ENCODE measurements at places on chromosomes 11 and 22.

- no peak for DNase-seq
Measured at GRCh38 chr11:87398931-87399330, 361.2 kb downstream of the TMEM135 start.

DNA sequence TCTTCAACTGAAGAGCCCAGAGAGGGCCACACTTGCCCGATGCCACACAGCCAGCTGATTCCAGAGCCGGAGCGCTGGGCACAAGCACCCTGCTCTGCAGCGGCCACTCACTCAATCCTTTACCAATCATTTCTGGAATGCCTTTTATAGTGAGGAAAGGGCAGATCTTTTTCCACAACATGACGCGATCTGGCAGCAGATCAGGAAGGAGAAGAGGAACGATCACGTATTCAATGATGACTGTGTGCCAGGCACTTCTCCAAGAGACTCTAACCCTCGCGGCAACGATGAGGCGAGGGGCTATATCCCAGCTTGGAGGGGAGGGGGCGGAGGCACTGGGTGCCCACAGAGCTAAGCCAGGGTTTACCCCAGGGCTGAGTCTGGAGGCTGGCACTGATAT, 56.3 kb upstream of the TCF20 start:
- DNase-seq: no peak

DNA sequence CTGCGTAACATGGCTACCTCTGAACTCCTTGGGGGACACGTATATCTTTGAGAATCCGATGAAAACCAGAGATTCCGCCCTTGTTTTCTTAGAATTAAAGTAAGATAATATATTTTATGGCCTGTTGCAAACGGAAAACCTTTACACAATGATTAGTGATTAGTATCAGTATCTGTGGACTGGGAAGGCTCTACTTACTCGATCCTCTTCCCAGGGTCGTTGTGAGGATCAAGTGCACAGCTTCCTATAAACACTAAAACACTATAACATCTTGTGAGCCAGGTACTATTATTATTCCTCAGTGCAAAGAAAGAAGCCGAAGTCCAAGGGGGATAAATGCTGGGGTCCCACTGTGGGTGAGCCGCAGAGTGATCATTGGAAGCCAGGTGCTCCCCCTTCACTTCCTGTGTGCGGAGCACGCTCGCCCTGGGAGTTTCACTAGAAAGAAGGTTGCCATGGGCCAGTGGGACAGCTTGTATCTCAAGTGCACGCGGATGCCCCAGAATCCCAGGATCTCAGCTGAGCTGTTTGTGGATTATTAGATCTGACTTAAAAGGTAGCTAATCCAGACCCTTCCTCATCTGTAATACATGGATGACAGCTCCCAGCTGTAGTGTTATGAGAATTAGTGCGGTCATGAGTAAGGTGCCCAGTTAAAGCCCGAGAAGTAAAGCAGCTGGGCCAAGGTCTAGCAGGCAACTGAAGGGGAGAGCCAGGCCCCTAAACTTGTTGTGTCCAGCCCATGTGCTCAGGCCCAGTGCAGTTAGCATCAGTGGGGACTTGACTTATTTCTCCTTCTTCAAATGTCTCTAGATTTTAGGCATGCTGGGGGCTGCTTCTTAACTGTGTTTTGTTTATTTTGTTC, 839 bp downstream of the CBY1 start:
- DNase-seq: no peak

DNA sequence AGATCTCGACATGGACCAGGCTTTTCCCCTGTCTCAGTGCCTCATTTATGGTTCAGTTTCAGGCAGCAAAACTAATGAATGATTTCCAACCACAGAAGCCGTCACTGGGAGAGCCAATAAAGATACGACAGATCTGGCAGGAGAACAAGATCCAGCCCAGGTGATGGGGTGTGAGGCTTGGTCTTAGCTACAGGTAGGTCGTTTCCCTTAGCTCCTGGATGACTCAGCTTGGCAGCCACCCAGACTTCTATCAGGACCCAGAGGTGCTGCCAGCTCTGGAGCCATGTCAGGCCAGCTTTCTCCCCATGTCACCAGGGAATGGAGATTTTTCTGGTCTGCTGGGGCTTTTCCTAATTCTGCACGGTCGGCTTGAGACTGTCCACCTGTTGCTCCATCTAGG, 36.3 kb upstream of the APOBEC3A start:
- DNase-seq: no peak

- DNase-seq: peak; percentile 44
Measured at GRCh38 chr11:82864268-82864667, 36.0 kb downstream of the PRCP start.

GRCh38 chr22:41828516-41828915, 4.4 kb upstream of the SREBF2 start:
- DNase-seq: no peak

GRCh38 chr11:64138398-64138797, 27.5 kb downstream of the MACROD1 start:
- no peak for DNase-seq

DNA sequence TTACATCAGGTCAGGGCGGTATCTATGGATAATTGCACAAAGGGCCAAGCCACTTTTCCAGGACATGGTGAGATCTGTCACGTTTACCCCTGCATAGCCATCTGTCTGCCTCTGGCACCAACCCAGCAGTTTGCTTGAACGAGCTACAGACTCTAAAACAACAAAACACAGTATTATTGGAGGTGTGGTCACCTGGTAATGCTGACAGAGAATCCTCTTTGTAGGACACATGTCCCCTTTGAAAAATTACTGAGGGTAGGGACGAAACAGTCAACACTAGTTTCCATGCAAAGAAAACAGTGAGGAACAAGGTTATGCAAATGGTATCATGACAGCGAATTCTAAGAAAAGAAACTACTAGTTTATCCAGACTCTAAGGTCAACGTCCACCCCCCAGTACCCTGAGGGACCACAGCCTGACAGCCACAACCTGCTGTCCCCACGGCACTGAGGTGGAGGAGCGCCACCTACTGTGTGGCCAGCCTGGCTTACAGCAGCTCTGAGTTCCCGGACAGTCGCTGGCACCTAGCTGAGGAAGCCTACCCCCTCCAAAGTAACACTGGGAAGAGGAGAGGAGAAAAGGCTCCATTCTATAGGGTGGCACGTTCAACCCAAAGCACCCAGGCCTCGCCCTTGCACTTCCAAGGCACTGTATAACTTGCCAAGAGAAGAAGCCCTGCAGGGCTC, 117.4 kb upstream of the BID start:
- no peak for DNase-seq

GRCh38 chr11:118924591-118925585, 838 bp downstream of the BCL9L start:
- DNase-seq: no peak

DNA sequence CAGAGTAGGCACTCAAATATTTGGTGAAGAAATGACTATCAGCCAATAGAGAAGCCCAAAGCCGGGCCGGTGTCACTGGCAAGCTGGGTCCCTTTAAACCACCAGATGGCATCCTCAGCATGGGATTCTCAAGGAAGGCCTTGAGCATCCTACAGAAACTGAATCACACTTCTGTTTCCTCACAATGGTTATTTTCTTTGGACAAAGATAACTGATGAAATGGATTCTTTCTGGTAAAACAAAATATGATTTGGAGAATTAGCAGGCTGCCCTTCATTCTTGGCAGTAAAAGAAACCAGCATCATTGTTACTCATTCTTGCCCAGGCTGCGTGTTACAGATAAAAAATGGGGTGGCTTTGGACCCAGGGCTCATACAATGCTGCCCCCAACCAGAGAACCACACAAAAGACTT, 30.3 kb upstream of the ASPHD2 start:
- peak; percentile 32 for DNase-seq

GRCh38 chr11:9738116-9738515, 74.2 kb downstream of the SWAP70 start:
- no peak for DNase-seq

GRCh38 chr22:23894710-23895598, 771 bp downstream of the MIF start:
- DNase-seq: no peak

GRCh38 chr11:32012049-32012448, 78.8 kb upstream of the RCN1 start:
- DNase-seq: no peak

DNA sequence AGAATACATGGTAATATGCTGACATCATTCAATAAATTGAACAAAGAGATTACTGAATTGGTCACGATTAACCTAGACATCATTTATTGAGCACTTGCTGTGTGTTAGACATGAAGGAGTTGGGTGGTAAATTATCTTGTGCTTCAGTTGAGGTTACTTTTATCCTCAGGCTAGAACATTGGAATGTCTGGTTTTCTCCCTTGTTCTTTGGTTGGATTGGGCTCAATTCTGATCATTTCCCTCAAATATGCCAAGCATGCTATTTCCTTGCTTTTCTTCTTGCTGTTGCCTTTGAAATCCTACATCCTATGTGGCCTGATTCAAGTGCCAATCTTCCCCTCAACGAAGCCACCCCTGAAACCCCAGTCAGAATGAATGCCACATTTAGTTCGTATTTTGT, 65.8 kb downstream of the DEUP1 start:
- DNase-seq: no peak

GRCh38 chr11:7281079-7281478, 29.4 kb downstream of the SYT9 start:
- DNase-seq: no peak

DNA sequence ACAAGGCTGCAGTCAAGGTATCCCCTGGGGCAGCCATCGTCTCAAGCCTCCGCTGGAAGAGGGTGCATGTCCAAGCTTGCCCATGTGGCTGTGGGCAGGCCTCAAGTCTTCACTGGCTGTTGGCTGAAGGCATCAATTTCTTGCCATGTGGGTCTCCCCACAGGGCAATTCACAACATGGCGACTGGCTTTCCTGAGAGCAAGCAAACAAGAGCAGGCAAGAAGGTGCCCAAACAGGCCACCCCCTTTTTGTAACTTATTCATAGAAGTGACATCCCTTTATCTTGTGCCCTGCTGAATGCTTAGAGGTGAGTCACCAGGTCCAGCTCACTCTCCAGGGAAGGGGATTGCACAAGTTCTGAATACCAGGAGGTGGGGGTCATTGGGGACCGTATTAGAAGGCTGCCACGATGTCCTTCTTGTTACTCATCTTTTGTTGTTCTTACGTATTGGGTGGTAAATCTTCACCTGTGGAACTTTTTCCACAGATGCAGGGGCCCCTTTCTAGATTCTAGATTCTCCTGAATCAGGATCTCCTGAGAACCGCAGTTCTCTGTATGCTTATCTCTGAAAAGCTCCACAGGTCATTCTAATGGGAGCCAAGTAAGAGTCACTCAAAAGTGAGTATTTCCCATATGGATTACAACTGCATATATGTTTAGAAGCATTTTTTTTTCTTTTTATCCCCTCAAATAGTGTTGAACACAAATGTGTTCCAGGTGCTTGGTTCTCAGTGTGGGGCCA, 44.2 kb upstream of the MICAL2 start:
- peak; percentile 67 for DNase-seq

- no peak for DNase-seq
Measured at GRCh38 chr11:126839496-126839895, 161.1 kb downstream of the KIRREL3 start.

- DNase-seq: no peak
Measured at GRCh38 chr11:81825346-81825745, 908.3 kb downstream of the FAM181B start.

GRCh38 chr11:35063488-35063931, 75.5 kb upstream of the CD44 start:
- no peak for DNase-seq

GRCh38 chr11:31926816-31927528, 115.8 kb upstream of the PAX6 start:
- DNase-seq: no peak

Measured in HFF-Myc (cell line).